ENCODE measurements at places on chromosomes 13 and 19.

GRCh38 chr13:50677687-50678463 is 165.6 kb downstream of the DLEU7 start:
- no peak for DNase-seq

- DNase-seq = no peak
Observed at GRCh38 chr13:30373727-30374126, 48.6 kb upstream of the UBE2L5 start.

DNA sequence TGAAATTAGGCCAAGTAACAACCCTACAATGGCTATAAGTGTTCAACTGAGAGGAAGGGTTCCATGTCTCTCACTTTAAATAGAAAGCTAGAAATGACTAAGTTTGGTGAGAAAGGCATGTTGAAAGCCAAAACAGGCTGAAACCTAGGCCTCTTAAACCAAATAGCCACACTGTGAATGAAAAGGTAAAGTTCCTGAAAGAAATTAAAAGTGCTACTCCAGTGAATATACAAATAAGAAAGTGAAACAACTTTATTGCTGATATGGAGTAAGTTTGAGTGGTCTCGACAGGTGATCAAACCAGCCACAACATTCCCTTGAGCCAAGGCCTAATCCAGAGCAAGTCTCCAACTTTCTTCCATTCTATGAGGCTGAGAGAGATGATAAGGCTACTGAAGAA is 209.6 kb downstream of the KLF12 start:
- no peak for DNase-seq

DNA sequence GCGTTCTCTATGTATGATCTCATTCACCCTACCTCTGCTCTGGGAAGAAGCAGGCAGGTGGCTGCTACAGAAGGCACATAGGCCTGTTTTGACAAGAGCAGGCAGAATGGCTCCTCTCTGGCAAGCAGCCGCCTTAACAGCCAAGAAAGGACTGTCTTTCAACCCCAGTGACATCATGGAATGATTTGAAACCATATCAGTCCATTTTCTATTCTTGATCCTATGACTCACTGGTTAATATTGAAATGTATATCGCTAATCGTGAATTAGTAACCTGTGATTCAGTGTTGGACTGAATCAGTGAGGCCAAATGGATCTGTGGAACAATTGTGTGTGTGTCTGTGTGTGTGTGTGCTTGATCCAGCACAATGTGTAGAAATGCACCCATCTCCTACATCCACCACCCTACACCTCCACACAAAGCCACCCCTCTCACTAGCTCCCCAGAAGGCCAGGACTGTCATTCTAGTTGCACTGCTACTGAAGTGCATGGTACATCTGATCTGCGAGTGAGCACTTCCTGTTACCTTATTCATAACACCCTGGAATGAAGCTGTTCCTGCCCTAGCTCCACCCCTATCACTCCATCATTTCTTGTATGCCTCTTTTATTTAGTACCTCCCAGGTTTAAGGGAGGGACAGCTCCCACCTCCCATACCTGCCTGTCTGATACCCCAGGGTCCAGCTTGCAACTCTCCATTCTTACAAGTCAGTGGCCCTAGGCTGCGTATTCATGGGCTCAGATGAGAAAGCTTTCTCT is 460.0 kb downstream of the FOXO1 start:
- peak; percentile 56 for DNase-seq

DNA sequence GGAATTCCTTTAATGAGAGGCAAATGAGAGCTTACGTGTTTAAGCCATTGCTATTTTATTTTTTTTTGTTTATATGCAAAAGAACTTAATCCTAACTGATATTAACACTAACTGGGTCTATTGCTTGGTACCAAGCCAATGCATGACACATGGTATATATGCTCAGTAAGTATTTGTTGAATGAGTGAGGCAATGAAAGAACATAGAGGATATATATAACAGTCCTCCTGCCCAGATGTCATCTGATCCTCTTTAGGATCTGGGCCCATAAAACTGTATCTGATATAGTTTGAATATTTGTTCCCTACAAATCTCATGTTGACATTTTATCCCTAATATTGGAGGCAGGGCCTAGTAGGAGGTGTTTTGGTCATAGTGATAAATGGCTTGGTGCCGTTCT is 13.0 kb upstream of the ALOX5AP start:
- DNase-seq = no peak

All from CD4-positive, alpha-beta memory T cell (primary cell).